ENCODE measurements at places on chromosomes 1 and 21.

- no peak for DNase-seq
These were observed 19.3 kb downstream of the TRMT13 start for GRCh38 chr1:100152271-100152670.

DNA sequence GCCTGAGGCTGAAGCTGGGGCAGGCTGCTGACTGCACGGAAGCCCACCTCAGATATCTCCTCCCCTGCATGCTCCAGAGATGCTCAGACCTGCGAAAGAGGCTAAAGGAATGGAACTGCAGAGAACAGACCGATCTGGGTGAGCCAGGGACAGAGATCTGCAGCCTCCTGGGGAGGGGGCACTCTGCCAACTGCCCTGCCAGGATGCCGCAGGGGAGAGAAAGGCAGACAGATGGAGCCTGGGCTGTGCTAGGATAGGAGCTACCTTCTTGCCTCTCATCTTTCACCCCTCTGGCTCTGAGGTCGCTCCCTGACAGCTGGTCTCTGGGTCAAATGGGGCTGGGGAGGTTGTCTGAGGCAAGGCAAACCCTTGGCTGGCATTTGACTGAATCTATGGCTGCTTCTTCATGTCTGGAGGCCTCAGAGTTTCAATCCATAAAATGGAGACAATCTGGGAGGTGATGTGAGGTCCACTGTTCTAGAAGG lies 238.2 kb downstream of the GRIK3 start:
- no peak for DNase-seq

DNA sequence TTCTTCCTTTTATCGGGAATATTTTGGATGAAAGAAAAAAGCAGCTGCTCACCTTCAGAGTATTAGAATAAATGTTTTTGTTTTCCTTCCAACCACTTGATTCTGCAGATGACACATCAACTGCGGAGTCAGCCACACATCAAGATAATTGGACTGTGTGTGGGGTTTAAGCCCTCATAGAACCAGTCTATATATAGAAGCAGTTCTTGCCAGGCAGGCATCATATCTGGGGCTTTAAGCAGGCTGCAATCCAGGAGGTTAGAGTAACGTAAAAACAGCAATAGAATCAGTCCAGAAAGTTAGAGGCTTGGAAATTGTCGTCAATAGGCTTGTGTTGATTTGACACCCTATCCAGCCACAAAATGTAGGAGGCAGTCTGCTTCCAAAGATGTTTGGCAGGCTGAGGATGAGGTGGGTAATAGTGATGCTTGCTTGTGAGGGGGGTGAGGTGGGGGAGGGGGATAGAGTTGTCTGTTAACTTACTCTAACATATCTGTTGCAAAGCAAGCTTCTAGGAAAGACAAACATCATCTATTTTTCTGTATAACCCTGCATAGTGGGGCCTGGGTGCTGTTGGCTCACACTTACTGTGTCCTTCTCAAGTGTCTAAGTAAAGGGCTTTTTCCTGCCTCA lies 64.8 kb downstream of the PEX14 start:
- DNase-seq: no peak

- DNase-seq: no peak
These were observed 12.9 kb upstream of the FTCD start for GRCh38 chr21:46168238-46168637.

GRCh38 chr21:26900980-26901379 lies 55.8 kb upstream of the ADAMTS1 start:
- DNase-seq: no peak

DNA sequence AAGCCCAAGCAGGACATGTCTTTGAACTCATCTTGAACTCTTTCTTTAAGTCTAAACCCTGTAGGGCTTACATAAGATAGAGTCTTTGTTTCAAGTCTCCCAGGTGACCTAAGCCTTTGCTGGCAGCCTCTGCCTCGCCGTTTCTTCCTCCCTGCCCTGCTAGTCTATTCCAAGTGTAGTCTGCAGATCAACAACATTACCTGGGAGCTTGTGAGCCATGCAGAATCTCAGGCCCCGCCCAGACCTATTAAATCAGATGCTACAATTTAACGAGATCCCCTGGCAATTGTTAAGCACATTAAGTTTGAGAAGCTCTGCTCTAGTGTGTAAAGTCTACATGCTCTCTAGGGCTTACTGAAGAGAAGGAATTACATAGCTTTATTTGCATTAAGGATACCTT lies 271.6 kb downstream of the PBX1 start:
- no peak for DNase-seq

DNA sequence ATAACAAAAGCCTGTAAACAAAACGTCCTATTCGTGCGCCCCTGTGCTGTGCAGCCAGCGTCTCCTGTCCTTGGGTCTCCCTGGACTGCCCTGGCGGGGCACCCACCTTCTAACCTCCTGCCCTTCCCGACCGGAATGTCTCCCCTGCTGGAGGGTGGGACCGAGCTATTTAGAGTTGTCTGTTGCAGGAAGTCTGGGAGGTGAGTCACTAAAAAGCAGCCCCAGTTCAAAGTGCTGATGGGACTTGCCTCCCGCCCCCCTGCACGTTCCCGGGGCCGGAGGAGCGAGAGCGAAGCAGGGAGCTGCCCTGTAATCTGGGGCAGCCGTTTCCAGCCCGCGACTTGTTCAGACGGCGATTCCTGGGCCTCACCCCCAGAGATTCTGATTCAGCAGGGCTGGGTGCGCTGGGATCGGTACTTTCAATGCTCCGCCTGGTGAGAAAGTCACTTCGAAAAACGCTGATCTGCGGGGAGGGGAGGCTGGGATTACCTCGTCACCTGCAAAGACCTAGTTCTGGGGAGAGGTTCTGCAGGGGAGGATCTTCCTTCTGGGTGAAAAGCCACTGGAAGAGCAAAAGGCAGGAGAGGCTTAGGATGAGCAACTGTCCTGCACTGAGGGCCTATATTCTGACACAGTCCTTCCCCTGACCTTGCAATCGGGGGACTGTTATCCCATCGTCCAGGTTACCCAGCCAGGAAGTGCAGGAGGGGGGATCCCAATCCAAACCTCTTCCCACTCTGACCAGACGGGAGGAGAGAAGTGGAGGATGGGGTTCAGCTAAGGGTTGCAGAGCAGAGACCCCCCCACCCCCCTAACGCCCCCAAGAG lies 1.2 kb upstream of the DHRS3 start:
- DNase-seq: peak; percentile 65

DNA sequence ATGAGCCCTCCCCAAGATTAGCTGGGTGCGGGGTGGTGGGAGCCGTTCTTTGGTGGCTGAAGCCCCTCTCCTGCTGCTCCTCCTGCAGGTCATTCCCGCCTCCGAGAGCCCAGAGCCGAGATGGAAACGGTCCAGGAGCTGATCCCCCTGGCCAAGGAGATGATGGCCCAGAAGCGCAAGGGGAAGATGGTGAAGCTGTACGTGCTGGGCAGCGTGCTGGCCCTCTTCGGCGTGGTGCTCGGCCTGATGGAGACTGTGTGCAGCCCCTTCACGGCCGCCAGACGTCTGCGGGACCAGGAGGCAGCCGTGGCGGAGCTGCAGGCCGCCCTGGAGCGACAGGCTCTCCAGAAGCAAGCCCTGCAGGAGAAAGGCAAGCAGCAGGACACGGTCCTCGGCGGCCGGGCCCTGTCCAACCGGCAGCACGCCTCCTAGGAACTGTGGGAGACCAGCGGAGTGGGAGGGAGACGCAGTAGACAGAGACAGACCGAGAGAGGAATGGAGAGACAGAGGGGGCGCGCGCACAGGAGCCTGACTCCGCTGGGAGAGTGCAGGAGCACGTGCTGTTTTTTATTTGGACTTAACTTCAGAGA lies 448 bp downstream of the G0S2 start:
- no peak for DNase-seq

DNA sequence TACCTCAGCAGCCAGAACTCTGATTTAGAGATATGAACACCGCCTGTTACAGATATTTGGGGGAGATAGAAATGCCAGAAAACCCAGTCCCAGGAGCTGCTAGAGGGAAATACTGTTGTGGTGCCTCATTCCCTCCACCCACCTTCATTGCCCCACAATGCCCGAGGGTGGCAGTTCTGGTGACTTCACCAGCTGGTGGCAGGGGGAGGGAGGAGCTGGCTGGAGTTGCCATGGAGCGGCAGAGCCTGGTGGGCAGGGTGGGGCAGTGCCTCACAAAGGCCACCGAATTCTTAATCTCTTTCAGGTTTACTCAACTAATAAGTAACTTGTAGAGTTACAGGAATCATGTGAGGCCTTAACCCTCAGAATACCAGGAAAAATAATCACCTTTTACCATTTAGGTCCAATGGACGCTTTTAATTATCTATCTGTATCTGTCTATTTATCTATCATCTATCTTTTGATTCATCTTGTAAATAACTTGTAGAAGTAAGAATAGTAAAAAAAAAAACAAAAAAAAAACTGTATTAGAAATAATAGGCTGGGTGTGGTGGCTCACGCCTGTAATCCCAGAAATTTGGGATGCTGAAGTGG lies 11.7 kb upstream of the S100A11 start:
- DNase-seq: peak; percentile 57

- DNase-seq: no peak
These were observed 1.3 kb upstream of the IFNAR2 start for GRCh38 chr21:33228455-33228854.

- no peak for DNase-seq
These were observed 11.4 kb downstream of the KCNJ15 start for GRCh38 chr21:38267991-38268863.

DNA sequence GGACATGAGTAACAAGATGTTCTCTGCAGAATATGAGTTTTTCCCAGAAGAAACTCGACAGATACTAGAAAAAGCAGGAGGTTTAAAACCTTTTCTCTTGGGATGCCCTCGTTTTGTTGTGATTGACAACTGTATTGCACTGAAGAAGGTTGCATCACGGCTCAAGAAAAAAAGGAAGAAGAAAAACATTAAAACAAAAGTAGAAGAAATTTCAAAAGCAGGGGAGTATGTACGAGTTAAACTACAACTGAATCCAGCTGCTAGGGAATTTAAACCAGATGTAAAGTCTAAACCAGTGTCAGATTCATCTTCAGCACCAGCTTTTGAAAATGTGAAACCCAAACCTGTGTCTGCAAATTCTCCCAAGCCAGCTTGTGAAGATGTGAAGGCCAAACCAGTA lies 92.5 kb downstream of the TTC3 start:
- no peak for DNase-seq
